ENCODE measurements at places on chromosomes 2 and 18.

- no peak for DNase-seq
Measured at GRCh38 chr2:219576505-219577388, 4.6 kb downstream of the INHA start.

- DNase-seq, result no peak
Measured at GRCh38 chr18:35711227-35711626, 129.7 kb downstream of the GALNT1 start.

DNA sequence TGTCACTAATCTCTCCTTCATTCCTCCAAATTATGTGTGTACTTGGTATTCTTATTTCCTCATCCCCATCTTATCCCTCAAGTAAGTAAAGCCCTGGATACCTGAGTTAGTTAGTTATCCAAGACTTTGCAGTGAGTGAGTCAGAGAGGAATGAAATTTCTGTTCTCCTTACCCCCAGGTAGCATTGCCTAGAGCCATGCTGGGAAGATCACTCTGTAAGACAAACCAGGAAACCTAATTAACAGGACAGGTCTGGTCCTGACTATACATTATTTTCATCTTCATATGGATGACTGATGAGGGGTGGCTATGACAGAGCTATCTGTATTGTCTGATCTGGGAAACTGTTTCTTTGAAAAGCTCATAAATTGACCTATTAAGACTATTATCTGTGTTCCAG lies 55.0 kb upstream of the ITGA6 start:
- no peak for DNase-seq

GRCh38 chr18:1463981-1464380 lies 559.3 kb downstream of the ADCYAP1 start:
- no peak for DNase-seq

DNA sequence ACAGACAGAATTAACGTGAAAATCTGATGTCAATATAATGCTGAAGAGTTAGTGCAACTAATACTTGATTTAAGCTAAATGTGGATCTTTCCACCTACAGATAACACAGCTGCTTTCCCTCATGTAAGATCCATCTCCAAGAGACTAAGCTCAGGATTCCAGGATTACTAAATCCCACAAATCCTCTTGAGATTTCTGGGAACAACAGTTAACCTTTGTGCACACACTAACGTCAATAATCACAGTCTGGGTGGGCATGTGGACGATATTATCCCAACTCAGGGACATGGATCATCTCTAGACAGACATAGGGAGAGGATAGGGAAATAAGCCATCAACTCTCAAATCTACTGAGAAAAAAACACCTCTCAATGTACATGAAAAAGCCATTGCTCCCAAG lies 432.6 kb downstream of the SATB2 start:
- no peak for DNase-seq

DNA sequence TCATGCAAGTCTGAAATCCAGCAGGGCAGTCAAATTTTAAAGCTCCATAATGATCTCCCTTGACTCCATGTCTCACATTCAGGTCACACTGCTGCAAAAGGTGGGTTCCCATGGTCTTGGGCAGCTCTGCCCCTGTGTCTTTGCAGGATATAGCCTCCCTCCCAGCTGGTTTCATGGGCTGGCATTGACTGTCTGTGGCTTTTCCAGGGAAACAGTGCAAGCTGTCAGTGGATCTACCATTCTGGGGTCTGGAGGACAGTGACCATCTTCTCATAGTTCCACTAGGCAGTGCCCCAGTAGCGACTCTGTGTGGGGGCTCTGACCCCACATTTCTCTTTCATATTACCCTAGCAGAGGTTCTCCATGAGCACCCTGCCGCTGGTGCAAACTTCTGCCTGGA lies 220.6 kb upstream of the COPS8 start:
- DNase-seq, result no peak

DNA sequence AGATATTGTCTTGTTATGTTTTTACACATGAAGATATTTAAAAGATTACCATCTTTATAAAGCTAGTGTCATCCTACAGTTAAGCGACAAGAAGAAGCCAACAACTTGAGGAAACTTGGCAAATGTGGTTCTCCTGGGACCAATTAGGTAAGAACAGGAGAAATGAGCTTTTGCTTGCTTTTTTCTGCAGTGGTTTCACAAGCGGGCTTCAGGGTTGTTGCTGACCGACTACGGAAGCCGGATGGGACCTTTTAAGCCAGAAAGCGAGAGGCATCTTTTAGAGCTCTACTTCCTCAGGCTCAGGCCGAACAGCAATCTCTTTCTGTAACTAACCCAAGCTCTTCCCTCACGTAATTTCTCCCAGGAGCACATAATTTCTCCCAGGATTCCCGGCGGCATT lies 256.5 kb downstream of the CNTNAP5 start:
- no peak for DNase-seq

DNA sequence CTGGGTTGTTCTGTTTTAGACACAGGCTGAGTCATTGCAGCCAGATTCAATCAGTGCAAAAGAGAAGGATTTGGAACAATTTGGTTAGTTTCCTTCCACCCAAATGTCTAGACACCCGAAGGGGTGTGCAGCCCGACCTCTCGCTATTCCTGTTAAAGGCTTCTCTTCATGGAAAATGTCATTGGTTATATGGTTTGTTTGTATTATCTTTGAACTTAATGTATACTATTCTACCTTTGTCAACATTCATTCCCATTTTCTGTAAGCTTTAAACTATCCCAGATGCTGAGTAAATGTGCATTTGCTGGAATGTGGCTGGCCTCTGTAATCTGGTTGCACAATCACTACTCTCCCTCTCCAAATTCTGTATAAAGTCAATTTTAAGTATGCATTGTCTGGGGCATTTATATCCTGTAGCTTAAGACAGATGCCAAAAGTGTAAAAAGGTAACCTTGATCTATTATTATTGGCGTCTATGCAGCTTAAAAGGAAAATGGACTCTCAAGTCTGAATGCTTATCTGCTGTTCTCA lies 80.4 kb upstream of the RND3 start:
- DNase-seq, result no peak

Measured in activated T-cell treated with anti-CD3 and anti-CD28 coated beads for 4 hours (primary cell).